ENCODE measurements at places on chromosomes 6 and 20. TPM values are rescaled to one million over a fixed set of nuclear protein-coding genes. Genes with fewer than 3 reads are reported as not detected.
A peak's percentile ranks its signal among the peaks of the same experiment; 100 is the strongest.

TAPBP gene
- polyA plus RNA-seq = 53.5 TPM

WFDC12 gene
- not detected for polyA plus RNA-seq

GNRH2 gene
- not detected for polyA plus RNA-seq

ZNF337 gene
- polyA plus RNA-seq = 9.2 TPM

NKX2-4 gene
- polyA plus RNA-seq = not detected

GSTA1 gene
- 725 TPM for polyA plus RNA-seq

PROKR2 gene
- polyA plus RNA-seq = not detected

GRCh38 chr20:59031564-59032022, 542 bp downstream of the ATP5F1E start:
- peak overlapping the region; percentile 71 for H3K27ac ChIP-seq
- no peak for DNase-seq
- peaks cover 10% of the 10 kb centered on the region for H3K4me1 ChIP-seq

- H3K27me3 ChIP-seq = no peaks in the 10 kb centered on the region
- no peak for DNase-seq
- no peak overlapping the region for H3K27ac ChIP-seq
Measured at GRCh38 chr6:101422811-101423210, 29.3 kb downstream of the GRIK2 start.

DNA sequence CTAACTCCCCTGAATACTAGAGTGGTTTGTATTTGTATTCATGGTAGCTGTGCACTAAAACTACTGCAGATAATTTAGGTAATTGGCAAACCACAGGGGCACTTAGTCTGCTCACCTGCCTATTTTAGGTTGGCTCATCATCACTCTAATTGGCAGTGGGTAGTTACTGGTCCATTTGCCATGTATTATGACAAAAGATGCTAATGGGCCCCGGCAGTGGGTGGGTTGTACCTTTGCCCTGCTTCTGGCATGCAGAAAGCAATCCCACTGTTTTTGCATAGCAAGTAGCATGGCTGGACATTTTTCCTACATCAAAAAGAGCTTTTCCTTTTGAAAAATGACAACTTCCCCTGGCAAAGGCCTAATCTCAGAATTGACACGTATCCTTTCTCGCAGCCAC, 741.4 kb upstream of the MAP3K7 start:
- H3K36me3 ChIP-seq = no peaks in the 10 kb centered on the region
- DNase-seq = no peak
- no peaks in the 10 kb centered on the region for H3K27me3 ChIP-seq
- no peak overlapping the region for H3K4me3 ChIP-seq
- H3K4me1 ChIP-seq = no peaks in the 10 kb centered on the region

- H3K36me3 ChIP-seq = no peaks in the 10 kb centered on the region
- H3K4me1 ChIP-seq = no peaks in the 10 kb centered on the region
- no peak for DNase-seq
- no peaks in the 10 kb centered on the region for H3K27me3 ChIP-seq
- no peak overlapping the region for H3K27ac ChIP-seq
- H3K4me3 ChIP-seq = no peak overlapping the region
Measured at GRCh38 chr6:48113130-48113529, 2.1 kb upstream of the PTCHD4 start.

DNA sequence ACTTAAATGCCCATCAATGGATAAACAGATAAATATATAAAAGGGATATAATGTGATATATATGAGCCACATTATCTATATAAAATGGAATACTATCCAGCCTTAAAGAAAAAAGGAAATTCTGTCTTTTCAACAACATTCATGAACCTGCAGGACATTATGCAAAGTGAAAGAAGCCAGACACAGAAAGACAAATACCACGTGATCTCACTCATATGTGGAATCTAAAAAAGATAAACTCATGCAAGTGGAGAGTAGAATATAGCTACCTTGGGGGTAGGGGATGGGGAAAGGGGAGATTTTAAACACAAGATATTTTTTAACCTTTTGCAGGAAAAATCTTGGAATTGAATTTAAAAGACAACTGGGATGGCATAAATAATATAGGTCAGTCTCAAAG, 1.5 kb upstream of the OR2J1 start:
- H3K36me3 ChIP-seq = no peaks in the 10 kb centered on the region
- H3K27me3 ChIP-seq = peaks cover 2% of the 10 kb centered on the region
- H3K27ac ChIP-seq = no peak overlapping the region
- no peak for DNase-seq
- H3K4me3 ChIP-seq = no peak overlapping the region

DNA sequence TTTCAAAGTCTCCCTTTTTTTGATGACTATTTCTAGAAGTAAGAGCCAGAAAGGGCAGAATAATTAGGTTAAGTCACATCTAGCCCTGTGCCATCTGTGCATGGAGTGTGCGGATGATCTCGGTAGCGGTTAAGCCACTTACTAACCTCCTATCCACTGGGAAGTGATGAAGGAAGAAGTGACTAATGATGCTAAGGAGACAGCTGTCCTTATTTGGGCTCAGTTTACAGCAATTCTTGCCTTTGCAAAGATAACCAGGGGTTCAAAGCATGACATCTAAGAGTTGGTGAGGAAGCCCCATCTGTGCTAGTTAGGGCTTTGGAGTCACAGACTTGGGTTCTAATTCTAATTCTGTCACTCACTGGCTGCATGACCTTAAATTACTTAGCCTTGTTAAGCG, 62.4 kb upstream of the RREB1 start:
- H3K36me3 ChIP-seq = no peaks in the 10 kb centered on the region
- H3K4me3 ChIP-seq = no peak overlapping the region
- no peak for DNase-seq
- no peaks in the 10 kb centered on the region for H3K27me3 ChIP-seq
- H3K4me1 ChIP-seq = peaks cover 11% of the 10 kb centered on the region

DNA sequence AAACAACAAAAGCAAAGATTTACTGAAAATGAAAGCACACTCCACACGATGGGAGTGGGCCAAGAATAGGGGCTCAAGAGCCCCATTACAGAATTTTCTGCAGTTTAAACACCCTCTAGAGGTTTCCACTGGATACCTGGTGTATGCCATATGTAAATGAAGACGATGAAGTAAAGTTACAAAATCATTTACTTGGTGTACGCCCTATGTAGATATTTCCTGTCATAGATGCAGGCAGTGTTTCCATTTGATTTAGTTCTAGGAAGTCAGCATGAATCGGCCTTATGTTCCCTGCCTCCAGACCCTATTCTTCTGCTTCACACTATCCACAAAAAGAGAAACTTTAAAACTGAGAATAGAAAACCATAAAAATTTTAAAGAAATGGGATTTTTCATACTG, 404.4 kb upstream of the GJE1 start:
- no peak for DNase-seq
- H3K36me3 ChIP-seq = no peaks in the 10 kb centered on the region
- no peak overlapping the region for H3K4me3 ChIP-seq
- no peaks in the 10 kb centered on the region for H3K4me1 ChIP-seq

- no peaks in the 10 kb centered on the region for H3K36me3 ChIP-seq
- no peaks in the 10 kb centered on the region for H3K27me3 ChIP-seq
- H3K27ac ChIP-seq = no peak overlapping the region
- no peak for DNase-seq
- no peaks in the 10 kb centered on the region for H3K4me1 ChIP-seq
Measured at GRCh38 chr6:107806691-107807090, 17.4 kb downstream of the SCML4 start.

GRCh38 chr6:145621776-145622175, 113.5 kb downstream of the EPM2A start:
- no peaks in the 10 kb centered on the region for H3K4me1 ChIP-seq
- no peaks in the 10 kb centered on the region for H3K27me3 ChIP-seq
- H3K27ac ChIP-seq = no peak overlapping the region
- DNase-seq = no peak
- H3K4me3 ChIP-seq = no peak overlapping the region

DNA sequence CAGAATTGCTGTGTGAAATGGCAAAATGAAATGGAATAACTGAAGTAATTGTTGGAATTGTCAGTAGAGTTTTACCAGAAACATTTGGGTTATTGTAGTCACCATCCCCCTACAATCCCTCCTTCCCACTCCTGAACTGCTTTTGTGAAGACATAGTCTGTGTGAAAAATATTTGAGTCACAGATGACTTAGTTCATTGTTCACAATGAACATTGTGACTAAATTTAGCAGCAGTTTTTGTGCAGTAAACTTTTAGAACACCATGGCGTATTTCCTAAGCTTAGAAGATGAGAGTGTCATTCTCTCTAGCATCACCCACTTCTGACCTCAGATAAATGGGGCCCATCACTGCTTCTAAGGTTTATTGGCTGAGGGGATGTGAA, 11.0 kb downstream of the OTOR start:
- no peak for DNase-seq
- no peak overlapping the region for H3K4me3 ChIP-seq
- H3K27me3 ChIP-seq = no peaks in the 10 kb centered on the region
- H3K36me3 ChIP-seq = no peaks in the 10 kb centered on the region
- H3K27ac ChIP-seq = no peak overlapping the region

DNA sequence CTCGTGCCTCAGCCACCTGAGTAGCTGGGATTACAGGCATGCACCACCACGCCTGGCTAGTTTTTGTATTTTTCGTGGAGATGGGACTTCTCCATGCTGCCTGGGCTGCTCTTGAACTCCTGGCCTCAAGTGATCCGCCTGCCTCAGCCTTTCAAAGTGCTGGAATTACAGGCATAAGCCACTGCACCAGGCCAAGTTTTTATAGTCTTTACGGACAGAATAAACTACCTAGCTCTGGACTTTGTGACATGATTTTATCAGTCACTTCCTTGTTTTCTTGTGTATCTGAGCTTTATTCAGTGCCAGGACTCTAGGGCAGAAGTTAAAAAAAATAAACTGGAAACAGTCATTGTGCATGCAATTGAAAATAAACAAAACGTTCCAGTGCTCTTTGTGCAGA, 46.7 kb upstream of the RALGAPA2 start:
- H3K27ac ChIP-seq = peak overlapping the region; percentile 27
- peak; percentile 17 for DNase-seq
- no peaks in the 10 kb centered on the region for H3K4me1 ChIP-seq
- no peaks in the 10 kb centered on the region for H3K36me3 ChIP-seq
- H3K4me3 ChIP-seq = no peak overlapping the region
- no peaks in the 10 kb centered on the region for H3K27me3 ChIP-seq

GRCh38 chr6:137349856-137350830, 131.0 kb upstream of the IFNGR1 start:
- H3K27me3 ChIP-seq = no peaks in the 10 kb centered on the region
- H3K4me1 ChIP-seq = no peaks in the 10 kb centered on the region
- no peaks in the 10 kb centered on the region for H3K36me3 ChIP-seq
- no peak for DNase-seq

- no peaks in the 10 kb centered on the region for H3K27me3 ChIP-seq
- no peaks in the 10 kb centered on the region for H3K4me1 ChIP-seq
- H3K36me3 ChIP-seq = no peaks in the 10 kb centered on the region
- no peak overlapping the region for H3K4me3 ChIP-seq
Measured at GRCh38 chr20:19765913-19766312, 7.9 kb downstream of the RIN2 start.

DNA sequence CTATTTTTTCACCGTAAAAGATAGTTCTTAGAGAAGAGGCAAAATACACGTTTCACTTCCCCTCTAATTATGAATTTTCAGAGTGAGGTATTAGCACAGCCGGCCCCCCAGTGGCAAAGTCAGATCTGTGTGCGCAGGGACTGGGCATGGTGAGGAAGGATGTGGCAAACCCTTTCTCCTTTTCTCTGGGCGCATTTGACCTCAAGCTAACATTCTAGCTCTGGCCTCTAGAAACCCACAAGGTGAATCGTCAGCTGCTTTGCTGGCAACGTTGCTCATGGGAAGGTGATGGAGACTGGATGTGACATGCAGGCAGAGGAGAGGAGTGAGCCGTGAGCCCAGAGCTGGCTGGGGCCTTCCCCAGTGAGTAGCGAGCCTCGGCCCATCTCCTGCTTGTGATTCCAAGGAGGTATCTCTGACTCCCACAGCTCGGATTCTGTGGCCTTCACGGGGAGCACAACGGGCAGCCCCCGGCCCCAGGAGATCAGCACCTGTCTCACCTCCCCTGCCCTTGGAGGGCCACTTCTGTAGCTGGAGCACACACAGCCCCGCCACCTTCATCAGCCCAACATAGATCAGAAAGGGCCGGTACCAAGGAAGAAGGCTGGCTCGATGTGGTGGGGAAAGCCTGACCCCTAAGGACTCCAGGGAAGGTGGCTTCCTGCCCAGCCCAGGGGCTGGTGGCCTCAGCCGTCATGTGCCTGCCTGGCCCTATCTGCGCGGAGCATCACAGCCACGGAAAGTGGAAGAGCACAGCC, 152.8 kb downstream of the TAF4 start:
- H3K4me1 ChIP-seq = no peaks in the 10 kb centered on the region
- no peaks in the 10 kb centered on the region for H3K27me3 ChIP-seq
- no peak for DNase-seq

DNA sequence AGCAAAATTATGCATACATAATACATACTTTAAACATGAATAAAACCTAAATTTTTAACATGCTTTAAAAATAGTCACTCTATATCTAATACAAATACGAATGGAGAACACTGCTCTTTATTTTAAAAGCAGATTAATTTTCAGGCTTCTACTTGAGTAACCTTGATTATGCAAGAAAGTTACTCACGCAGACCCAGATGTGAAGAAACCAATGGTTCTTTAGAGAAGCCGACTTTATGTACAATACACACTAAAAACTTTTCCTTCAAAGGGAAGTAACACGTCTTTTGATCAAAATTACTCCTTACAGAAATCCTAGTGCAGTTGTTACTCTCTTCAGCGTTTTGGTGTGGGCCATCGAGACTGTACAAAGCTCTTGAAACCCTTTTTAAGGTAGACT, 136.9 kb upstream of the SLC22A16 start:
- H3K36me3 ChIP-seq = peaks cover 10% of the 10 kb centered on the region
- H3K27ac ChIP-seq = no peak overlapping the region
- no peak overlapping the region for H3K4me3 ChIP-seq
- no peak for DNase-seq
- H3K27me3 ChIP-seq = no peaks in the 10 kb centered on the region
- H3K4me1 ChIP-seq = no peaks in the 10 kb centered on the region

DNA sequence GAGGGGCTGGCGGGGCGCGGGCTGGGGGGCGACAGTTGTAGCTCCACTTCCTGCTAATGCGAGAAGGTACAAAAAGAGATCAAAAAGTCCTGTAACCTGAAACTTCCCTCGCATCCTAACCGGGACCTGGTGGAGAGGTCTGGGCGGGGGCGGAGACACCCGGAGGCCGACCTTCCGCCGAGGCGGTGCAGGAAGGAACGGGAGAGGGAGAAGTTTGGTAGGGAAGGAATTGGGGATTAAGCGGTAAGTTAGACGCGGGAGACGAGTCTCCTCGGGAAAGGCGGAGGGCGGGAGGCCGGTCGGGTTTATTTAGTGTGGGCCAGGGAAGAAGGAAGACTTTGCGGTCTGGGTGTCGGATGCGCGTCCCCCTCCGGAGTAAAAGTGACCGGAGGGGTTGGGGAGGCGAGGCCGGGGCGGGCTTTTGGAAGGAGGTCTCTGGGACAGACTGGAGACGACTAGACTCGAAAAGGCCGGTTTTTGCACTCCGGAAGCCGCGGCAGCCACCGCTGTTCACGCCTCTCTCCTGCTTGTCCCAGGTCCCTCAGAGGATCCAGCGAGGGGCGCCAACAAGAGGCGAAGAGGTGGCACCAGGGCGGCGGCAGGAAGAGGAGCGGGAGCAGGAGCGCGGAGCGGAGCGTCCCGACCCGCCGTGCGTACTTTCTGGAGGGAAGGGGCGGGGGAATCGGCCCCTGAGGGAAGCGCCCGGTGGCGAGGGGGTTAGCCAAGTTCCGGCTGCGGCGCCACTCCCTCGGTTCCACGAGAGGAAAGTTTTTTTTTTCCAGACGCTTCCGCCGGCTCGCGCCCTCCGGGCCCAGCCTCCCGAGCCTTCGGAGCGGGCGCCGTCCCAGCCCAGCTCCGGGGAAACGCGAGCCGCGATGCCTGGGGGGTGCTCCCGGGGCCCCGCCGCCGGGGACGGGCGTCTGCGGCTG, 734 bp downstream of the TPBG start:
- peak; percentile 73 for DNase-seq
- peak overlapping the region; percentile 79 for H3K4me3 ChIP-seq
- no peak overlapping the region for H3K27ac ChIP-seq
- H3K4me1 ChIP-seq = no peaks in the 10 kb centered on the region
- H3K27me3 ChIP-seq = no peaks in the 10 kb centered on the region
